ENCODE measurements at places on chromosomes 4 and X. TPM values are rescaled to one million over a fixed set of nuclear protein-coding genes. Genes with fewer than 3 reads are reported as not detected.
A peak's percentile ranks its signal among the peaks of the same experiment; 100 is the strongest.

Gene F11
- total RNA-seq: not detected

Gene SLC6A14
- total RNA-seq: not detected

Gene BOD1L1
- 29.7 TPM for total RNA-seq

Gene GPR50
- not detected for total RNA-seq

Gene MAGEB1
- not detected for total RNA-seq

Gene CHST7
- 5.4 TPM for total RNA-seq

Gene PCDH19
- total RNA-seq: not detected

Gene PPP4R3C
- total RNA-seq: not detected

Gene STPG2
- not detected for total RNA-seq

Gene ASB5
- not detected for total RNA-seq

Gene NUP62CL
- total RNA-seq: 1.2 TPM

Gene TECRL
- total RNA-seq: not detected

Gene CXorf49
- not detected for total RNA-seq

Gene VCX2
- total RNA-seq: not detected

Gene JADE3
- 0.47 TPM for total RNA-seq

Gene C4orf36
- not detected for total RNA-seq

Gene UGT8
- not detected for total RNA-seq

DNA sequence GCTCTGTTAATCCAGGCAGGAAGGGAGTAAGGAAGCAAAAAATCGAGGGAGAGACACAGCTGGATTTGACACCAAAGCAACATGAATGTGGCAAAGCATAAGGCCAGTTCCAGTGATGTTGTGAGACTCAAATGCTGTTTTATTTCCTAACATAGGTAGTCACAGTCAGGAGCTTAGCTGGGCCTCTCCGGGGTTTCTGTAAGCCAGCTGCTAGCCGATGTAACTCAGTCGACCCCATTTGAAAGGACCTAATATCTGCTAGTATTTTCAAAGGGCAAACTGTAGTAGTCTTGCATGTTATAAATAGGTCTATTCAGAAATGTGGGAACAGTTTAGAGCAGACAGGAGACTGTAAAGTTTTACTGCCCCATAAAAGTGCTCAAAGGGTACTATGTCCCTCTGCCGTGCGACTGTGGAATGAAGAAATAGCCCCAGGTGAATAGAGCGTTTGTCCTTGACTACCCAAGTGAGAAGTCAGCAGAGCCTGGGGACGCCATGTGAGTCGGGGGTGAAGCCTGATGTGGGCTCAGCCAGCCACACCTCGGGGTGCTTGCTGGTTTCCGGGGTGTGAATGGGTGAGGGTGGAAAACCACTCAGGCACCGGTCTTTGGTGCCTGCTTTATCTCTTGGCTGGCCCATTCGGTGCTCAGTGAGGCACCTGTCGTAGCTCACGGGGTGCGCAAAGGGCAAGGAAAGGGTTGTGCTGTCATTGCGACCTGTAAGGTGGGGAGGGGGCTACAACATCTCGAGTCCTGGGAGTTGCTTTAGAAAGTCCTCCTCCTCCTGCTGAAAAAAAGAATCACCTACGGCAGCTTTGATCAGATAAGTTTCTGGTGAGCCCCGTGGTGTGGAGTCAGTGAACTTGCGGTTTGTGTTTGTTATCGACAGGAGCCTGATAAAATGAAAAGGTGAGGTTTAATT is 745 bp downstream of the TRIM2 start:
- no peaks in the 10 kb centered on the region for H3K36me3 ChIP-seq
- DNase-seq: peak; percentile 38
- H3K4me1 ChIP-seq: peaks cover 25% of the 10 kb centered on the region
- H3K27me3 ChIP-seq: peaks cover 24% of the 10 kb centered on the region
- H3K27ac ChIP-seq: no peak overlapping the region

GRCh38 chr4:26826721-26827120 is 33.9 kb upstream of the STIM2 start:
- no peak overlapping the region for H3K4me3 ChIP-seq
- no peaks in the 10 kb centered on the region for H3K27me3 ChIP-seq
- no peak overlapping the region for H3K27ac ChIP-seq
- H3K36me3 ChIP-seq: peaks cover 4% of the 10 kb centered on the region

DNA sequence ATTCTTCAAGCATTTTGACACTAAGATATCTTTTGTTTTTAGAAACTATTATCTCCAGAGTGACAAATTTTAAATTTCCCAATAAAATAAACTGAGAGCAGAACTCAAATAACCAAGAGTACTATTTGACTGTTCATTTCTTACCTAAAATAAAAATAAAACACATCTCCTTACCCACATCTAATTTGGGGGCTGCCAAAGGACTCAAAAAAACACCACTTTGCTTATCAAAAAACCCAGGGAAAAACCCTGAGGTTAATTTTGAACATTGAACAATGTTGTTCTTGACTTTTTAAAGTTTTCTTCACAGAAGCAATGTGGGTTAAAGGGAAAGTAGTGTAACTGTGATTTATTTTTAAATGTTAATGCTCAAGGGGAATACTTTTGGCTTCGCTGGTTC is 243.0 kb upstream of the HHIP start:
- no peaks in the 10 kb centered on the region for H3K27me3 ChIP-seq
- DNase-seq: no peak
- no peaks in the 10 kb centered on the region for H3K36me3 ChIP-seq
- no peak overlapping the region for H3K27ac ChIP-seq
- H3K4me3 ChIP-seq: no peak overlapping the region

DNA sequence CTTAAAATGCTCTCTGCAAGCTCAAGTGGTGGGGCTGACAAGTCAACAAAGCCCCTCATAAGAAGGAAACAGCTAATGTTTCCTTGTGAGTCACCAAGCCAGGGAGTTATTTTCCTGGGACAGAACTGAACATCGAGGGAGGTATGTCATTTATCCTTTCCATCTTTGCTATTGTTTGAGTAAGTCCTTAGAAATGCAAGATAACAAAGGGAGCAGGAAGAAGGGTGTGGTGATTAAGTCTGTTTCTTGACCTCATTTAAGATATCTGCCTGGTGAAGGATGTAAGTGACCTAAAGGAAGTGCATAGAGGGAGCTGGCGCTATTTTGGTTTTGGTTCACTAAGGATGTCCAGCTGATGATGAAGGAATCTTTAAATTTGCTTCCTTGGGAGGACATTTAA is 39.9 kb downstream of the ATG4A start:
- peaks cover 14% of the 10 kb centered on the region for H3K36me3 ChIP-seq
- no peak for DNase-seq
- H3K4me3 ChIP-seq: no peak overlapping the region
- H3K27me3 ChIP-seq: no peaks in the 10 kb centered on the region

- peaks cover under 1% of the 10 kb centered on the region for H3K27me3 ChIP-seq
- H3K4me3 ChIP-seq: peak overlapping the region; percentile 76
- DNase-seq: peak; percentile 96
- H3K4me1 ChIP-seq: peaks cover 31% of the 10 kb centered on the region
- H3K36me3 ChIP-seq: no peaks in the 10 kb centered on the region
Measured at GRCh38 chr4:10018818-10019461, 2.4 kb downstream of the SLC2A9 start.

- H3K4me3 ChIP-seq: no peak overlapping the region
- no peak overlapping the region for H3K27ac ChIP-seq
- DNase-seq: no peak
- no peaks in the 10 kb centered on the region for H3K4me1 ChIP-seq
Measured at GRCh38 chr4:128349921-128350320, 62.3 kb upstream of the PGRMC2 start.

GRCh38 chrX:28205905-28206304 is 224.7 kb upstream of the DCAF8L1 start:
- H3K27me3 ChIP-seq: no peaks in the 10 kb centered on the region
- no peak overlapping the region for H3K27ac ChIP-seq
- H3K4me1 ChIP-seq: no peaks in the 10 kb centered on the region
- H3K36me3 ChIP-seq: no peaks in the 10 kb centered on the region

DNA sequence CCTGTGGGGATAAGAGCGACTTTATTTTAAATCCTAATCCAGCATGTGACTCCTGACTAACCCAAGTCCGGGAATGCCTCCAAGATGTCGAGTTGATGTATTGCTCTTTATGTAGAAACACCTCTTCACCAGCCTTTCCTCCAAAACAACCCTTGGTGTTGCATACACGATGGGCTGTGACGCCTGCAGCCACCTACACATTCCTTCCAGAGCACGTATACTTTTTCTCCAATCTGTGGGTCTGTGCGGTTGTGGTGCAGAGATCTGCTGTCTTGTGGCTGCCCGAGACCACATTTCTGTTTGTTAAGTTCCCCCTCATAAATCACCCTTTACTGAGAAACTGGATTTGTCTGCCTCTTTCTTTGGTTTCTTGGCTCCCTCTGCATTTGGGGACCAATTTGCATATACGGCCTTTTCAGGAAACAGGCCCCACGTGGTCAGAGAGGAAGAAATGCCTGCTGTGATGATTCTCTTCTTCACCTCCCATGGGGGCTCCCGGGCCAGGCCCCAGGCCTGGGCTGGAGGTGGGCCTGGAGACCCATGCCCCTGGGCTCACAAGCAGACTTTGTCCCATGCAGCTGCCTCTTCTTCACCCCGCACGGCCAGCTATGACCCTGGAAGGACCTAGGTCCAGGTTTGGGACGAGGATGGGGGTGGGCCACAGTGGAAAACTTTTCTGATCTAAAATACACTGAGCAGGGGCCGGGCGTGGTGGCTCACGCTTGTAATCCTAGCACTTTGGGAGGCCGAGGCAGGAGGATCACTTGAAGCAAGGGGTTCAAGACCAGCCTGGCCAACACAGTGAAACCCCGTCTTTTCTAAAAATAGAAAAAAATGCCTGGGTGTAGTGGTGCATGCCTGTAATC is 21.4 kb upstream of the AFAP1 start:
- peaks cover 11% of the 10 kb centered on the region for H3K27me3 ChIP-seq
- peak; percentile 85 for DNase-seq
- H3K4me3 ChIP-seq: peak overlapping the region; percentile 30
- H3K36me3 ChIP-seq: no peaks in the 10 kb centered on the region

DNA sequence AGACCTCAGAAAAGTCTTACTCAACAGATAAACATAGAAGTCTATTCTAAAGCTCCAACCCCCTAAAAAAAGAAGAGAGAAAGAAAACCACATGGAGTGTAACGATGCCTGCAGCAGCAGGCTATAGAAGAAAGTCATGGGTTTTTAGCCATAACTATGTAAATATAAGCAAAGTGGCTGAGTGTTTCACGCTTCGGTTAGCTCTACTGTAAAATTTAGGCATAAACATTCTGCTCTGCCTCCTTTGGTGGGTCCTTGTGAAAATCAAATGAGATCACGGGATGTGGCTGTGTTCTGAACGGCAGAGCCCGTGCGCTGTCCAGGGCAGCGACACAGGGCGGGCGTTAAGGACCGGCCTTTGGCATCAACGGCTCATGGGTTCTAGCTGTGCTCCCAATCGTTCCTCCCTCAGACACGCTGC is 78.4 kb downstream of the IRF2 start:
- no peak for DNase-seq
- no peak overlapping the region for H3K27ac ChIP-seq
- peaks cover 89% of the 10 kb centered on the region for H3K36me3 ChIP-seq
- H3K27me3 ChIP-seq: no peaks in the 10 kb centered on the region

DNA sequence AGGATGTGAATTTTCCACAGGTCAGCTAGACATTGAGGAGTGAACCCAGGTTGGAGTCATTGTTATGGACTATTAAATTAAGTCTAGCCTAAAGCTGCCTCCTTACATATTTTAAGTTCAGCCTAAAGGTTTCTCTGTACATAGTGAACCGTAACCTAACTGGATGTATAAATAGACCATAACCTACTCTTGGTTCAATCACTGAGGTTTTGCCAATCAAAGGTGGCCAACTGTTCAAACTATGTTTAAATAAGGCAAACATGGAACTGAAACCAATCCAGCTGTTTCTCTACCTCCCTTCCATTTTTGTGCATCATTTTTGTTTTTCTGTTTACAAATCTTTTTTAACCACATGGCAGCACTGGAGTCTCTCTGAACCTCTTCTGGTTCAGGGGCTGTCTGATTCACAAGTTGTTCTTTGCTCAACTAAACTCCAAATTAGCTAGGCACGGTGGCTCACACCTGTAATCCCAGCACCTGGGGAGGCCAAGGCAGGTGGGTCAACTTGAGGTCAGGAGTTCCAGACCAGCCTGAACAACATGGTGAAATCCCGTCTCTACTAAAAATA is 43.9 kb upstream of the SFRP2 start:
- no peak for DNase-seq
- no peaks in the 10 kb centered on the region for H3K36me3 ChIP-seq
- H3K4me1 ChIP-seq: no peaks in the 10 kb centered on the region
- H3K27me3 ChIP-seq: peaks cover 11% of the 10 kb centered on the region
- H3K27ac ChIP-seq: no peak overlapping the region

GRCh38 chr4:18020145-18020670 is 1.3 kb downstream of the LCORL start:
- H3K36me3 ChIP-seq: no peaks in the 10 kb centered on the region
- peak; percentile 36 for DNase-seq
- H3K27me3 ChIP-seq: peaks cover 24% of the 10 kb centered on the region
- peak overlapping the region; percentile 88 for H3K27ac ChIP-seq

- no peak for DNase-seq
- no peaks in the 10 kb centered on the region for H3K27me3 ChIP-seq
- H3K4me1 ChIP-seq: no peaks in the 10 kb centered on the region
- H3K27ac ChIP-seq: no peak overlapping the region
- H3K36me3 ChIP-seq: no peaks in the 10 kb centered on the region
Measured at GRCh38 chr4:123913598-123913997, 517.0 kb downstream of the SPRY1 start.

DNA sequence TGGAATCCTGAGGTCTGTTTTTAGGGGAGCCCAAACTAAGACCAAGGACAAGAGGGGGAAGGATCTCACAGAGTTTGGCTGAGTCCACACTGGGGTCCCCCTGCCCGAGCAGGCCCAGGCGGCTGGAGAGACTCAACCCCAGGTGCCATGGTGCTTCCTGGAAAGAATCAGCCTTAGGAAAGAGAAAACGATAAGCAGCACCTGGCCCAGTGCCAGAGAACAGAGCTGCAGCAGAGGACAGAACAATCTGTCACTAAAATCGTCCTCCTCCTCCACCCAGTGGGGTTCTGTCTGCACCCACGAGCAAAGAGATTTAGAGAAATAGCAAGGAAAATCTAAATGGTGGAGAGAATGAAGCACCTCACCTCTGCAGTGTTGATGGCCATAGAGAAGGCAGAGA is 470.5 kb downstream of the BCOR start:
- H3K27ac ChIP-seq: no peak overlapping the region
- no peak for DNase-seq
- H3K4me1 ChIP-seq: peaks cover 23% of the 10 kb centered on the region
- H3K36me3 ChIP-seq: no peaks in the 10 kb centered on the region
- H3K4me3 ChIP-seq: no peak overlapping the region

- H3K36me3 ChIP-seq: peaks cover 80% of the 10 kb centered on the region
- H3K27me3 ChIP-seq: no peaks in the 10 kb centered on the region
- no peak overlapping the region for H3K4me3 ChIP-seq
Measured at GRCh38 chr4:184628103-184628502, 21.1 kb downstream of the CASP3 start.

- no peaks in the 10 kb centered on the region for H3K36me3 ChIP-seq
- no peak for DNase-seq
- no peak overlapping the region for H3K27ac ChIP-seq
- no peaks in the 10 kb centered on the region for H3K27me3 ChIP-seq
Measured at GRCh38 chrX:142084611-142085010, 120.5 kb downstream of the MAGEC2 start.

- DNase-seq: no peak
- H3K4me1 ChIP-seq: peaks cover 4% of the 10 kb centered on the region
- H3K27me3 ChIP-seq: no peaks in the 10 kb centered on the region
Measured at GRCh38 chr4:139985401-139985800, 168.6 kb downstream of the MAML3 start.

GRCh38 chr4:119211867-119212233 is 663 bp upstream of the USP53 start:
- DNase-seq: no peak
- no peaks in the 10 kb centered on the region for H3K36me3 ChIP-seq
- H3K4me3 ChIP-seq: peak overlapping the region; percentile 97
- H3K27ac ChIP-seq: peak overlapping the region; percentile 88
